ENCODE measurements at places on chromosomes 3 and 15. TPM values are rescaled to one million over a fixed set of nuclear protein-coding genes. Genes with fewer than 3 reads are reported as not detected.

The NEK10 gene
- 1.2 TPM for total RNA-seq

GRCh38 chr15:36275656-36276055 lies 303.8 kb upstream of the CDIN1 start:
- H3K27ac ChIP-seq, result no peak overlapping the region
- H3K36me3 ChIP-seq, result no peaks in the 10 kb centered on the region
- H3K4me3 ChIP-seq, result no peak overlapping the region

The SKOR1 gene
- total RNA-seq, result 0.53 TPM

DNA sequence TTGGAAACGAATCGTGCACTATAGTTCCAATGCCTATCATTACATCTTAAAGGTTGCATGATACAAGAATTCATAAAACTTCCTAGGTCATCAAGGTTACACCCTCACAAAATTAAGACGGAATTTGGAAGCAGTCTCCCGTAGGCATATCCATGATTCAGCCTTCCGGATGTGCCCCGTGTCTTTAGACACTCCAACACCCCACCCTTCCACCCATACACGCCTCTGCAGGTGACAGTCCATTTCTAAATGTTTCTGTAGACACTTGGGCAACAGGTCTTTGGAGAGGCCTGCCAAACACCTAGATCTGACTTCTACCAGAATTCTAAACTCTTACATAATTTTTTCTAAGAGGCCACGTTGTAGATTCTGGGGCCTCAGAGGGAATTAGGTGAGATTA lies 49.8 kb downstream of the LDHAL6B start:
- no peaks in the 10 kb centered on the region for H3K4me1 ChIP-seq
- no peak for DNase-seq
- no peak overlapping the region for H3K4me3 ChIP-seq
- H3K36me3 ChIP-seq, result no peaks in the 10 kb centered on the region

DNA sequence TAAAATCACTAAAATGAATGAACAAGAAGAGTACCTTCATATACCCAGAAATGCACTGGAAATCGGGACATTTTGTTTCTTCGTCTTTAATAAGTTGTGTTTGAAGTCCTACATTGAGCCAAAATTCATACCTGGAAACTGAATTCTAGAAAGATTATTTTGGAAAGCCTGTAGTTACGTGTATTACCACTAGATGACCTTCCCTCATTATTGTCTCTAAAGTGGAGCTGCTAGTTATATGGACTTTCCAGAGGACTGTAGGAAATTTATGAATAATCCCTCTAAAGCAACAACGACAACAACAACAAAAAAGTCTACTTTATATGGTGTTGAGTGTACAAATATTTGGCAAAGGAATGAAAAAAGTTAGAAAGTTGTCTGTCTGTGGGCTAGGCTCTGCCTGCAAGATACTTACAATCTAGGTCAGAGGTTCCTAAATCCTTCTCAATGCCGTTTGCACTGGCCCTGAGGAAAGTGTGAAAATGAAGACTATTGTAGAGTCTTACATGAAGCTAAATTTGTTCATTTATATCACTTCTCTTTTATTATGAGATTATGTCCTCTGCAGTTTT lies 234.8 kb upstream of the NR2E3 start:
- no peak overlapping the region for H3K4me3 ChIP-seq
- DNase-seq, result no peak
- H3K4me1 ChIP-seq, result no peaks in the 10 kb centered on the region
- H3K27me3 ChIP-seq, result no peaks in the 10 kb centered on the region

DNA sequence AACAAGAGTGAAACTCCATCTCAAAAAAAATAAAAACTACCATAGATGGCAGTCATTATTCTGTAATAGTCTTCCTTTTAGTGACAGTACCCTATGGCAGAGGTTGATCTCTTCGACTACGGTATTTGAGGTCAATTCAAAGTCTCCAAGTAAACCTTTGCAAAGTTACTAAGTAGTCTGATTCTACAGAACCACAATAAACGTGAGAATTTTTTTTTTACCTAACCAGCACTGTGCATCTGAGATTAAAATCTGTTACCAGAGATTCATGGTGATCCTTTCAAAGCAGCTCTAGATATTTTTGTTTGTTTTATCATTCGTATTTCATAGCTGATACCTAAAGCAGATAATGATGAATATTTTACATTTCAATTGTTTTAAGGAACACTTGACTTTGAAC lies 86.6 kb upstream of the CHD2 start:
- peaks cover under 1% of the 10 kb centered on the region for H3K4me1 ChIP-seq
- no peak overlapping the region for H3K27ac ChIP-seq
- no peaks in the 10 kb centered on the region for H3K27me3 ChIP-seq
- H3K36me3 ChIP-seq, result no peaks in the 10 kb centered on the region
- H3K4me3 ChIP-seq, result no peak overlapping the region

The OCA2 gene
- 0.37 TPM for total RNA-seq

GRCh38 chr3:195115600-195116406 lies 155.2 kb downstream of the XXYLT1 start:
- DNase-seq, result no peak
- no peak overlapping the region for H3K27ac ChIP-seq
- peaks cover 3% of the 10 kb centered on the region for H3K4me1 ChIP-seq
- no peaks in the 10 kb centered on the region for H3K36me3 ChIP-seq
- H3K27me3 ChIP-seq, result no peaks in the 10 kb centered on the region

- peaks cover under 1% of the 10 kb centered on the region for H3K36me3 ChIP-seq
- H3K4me1 ChIP-seq, result peaks cover 7% of the 10 kb centered on the region
- no peak overlapping the region for H3K27ac ChIP-seq
- DNase-seq, result no peak
- no peak overlapping the region for H3K4me3 ChIP-seq
Measured at GRCh38 chr3:152438181-152438580, 169.5 kb downstream of the MBNL1 start.
